GM19239 (cell line): ENCODE measurements at places on chromosomes 3 and 15.

DNA sequence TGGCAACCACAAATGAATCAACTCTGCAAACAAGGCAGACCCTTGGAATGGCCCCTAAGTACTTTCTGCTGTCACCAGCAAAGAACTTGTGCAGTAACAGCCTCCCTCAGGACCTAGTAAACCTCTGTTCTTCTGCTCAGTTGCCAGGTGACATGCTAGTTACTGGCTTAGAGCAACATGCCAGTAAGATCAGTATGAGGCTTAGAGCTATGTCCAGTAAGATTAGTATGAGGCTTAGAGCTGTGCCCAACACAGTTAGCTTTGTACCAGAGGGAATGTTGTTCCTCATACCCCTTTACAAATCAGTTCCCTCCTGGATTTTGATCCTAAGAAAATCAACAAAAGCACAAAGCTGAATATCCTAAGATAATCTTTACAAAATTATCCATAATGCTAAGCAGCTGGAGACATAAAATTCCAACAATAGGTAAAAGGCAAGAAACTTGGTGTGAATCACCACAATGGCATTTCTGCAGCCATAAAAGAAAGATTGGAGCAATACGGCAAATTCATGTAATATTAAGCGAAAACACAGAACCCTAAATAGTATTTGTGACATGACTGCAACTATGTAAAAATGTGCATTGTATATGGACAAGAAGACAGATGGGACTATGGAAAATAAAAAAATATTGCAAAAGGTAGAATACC is 107.3 kb upstream of the LPP start:
- no peak for DNase-seq

DNA sequence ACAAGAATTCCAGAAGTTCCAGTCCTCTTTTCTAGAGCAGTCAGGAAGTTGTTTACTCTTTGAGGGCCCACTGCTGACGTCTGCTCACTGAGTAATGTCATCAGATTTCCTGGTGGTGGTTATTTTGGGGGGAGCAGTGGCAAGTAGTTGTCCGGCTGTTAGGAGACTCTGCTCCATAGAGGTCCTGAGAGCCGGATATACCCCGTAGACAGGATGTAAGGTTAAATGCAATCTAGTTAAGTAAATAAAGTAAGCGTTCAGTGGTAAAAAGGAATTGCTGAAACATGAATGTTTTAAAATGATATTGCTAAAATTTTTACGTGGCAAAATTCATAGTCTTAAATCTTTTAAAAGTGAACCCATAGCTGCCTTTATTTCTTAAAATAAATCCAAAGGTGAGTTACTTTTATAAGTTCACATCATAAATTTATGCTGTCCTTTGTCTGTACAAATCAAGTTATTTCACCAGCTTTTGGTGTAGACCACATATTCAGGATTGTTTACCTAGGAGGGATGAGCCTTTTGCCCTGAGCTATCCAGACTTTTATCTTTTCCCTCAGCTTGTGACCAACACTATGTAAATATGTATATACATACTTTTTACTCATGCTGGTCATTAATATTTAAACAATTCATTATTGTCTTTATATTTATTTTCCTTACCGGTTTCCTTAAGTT is 65.8 kb downstream of the PDE8A start:
- no peak for DNase-seq

DNA sequence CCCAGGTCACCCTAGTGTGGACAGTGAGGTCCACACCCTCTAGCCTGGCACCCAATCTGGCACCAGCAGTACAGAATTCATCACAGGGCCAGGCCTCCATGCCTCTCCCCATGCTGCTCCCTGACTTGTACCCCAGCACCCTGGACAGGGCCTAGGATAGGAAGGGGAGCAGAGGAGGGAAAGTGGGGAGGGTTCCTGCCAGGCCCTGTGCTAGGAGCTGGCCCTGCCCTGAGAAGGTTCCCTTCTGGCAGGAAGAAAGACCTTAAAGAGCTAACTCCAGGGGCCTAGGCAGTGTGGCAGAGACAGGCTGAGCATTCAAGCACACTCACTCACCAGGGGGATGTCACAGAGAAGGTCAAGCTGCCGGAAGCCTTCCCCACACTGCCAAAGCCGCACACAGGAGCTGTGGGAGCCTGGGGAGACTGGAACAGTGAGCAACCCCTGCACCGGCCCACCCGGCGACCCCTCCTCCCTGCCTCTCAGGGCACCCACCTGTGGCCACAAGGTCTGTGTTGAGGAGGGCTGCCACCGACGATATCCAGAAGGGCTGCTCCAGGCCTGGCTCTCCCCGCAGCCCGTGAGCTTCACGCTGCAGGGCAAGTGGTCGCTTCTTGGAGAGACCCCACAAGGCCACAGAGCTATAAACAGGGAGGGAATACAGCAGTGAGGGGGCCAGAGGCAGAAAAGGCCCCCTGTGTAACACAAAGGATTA is 7.4 kb downstream of the RRP9 start:
- no peak for DNase-seq

DNA sequence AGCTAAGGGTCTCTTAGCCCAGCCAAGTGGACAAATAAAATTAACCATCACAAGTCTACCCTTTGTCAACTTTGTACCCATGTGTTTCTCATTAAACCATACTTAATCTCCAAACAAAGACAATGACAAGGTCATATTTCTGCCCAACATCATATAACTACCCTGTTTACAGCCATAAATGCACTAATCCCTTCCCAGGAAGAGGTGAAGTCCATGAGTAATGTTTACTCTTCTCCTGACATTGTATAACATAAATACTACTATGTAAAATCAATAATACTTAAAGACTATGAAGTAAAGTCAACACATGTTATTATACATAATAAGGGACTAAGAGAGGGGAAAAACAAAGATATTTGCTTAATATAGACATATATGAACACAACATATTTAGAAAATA is 38.5 kb upstream of the FAN1 start:
- no peak for DNase-seq

DNA sequence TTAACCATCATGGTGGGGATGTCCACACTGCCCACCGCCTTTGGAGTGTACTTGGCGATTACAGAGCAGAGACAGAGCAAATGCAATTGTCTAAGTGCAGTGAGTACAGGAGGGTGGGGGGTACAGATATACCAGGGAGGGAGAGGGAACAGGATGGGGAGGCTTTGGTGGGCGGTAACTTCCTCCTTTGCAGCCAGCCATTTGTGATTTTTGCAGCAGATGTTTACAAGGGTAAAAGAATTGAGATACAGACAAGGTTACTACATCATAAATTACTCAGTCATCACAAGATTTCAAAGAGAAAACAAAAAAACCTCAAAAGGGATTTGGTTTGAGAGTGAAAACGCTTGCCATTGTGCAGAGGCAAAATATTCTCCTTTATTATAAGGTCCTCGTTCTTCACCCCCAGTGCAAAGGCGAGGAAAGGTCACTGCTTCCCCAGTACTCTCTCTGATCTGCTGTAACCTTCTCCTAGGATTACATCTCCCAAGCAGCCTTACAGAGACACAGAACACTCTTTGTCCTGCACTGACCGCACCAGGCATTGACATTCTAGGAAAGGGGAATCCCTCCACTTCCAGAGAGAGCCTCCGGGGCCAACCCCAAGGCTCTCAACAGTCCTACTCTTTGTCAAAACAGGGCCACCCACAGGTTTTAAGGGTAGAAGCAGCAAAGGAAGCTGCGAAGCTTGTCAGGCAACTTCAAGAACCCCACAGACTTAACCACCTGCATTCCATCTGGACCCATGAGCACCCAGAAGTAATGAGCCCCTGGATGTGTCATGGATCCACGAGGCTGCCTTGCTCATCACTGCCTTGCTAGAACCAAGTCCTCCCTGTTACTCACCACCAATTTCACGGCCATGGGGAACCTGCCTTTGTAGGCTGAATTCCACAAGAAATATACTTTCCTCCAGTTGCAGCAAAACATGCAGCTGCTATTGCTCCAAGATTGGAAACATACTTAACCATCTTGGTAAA is 117.3 kb downstream of the ADAMTS17 start:
- DNase-seq: no peak

DNA sequence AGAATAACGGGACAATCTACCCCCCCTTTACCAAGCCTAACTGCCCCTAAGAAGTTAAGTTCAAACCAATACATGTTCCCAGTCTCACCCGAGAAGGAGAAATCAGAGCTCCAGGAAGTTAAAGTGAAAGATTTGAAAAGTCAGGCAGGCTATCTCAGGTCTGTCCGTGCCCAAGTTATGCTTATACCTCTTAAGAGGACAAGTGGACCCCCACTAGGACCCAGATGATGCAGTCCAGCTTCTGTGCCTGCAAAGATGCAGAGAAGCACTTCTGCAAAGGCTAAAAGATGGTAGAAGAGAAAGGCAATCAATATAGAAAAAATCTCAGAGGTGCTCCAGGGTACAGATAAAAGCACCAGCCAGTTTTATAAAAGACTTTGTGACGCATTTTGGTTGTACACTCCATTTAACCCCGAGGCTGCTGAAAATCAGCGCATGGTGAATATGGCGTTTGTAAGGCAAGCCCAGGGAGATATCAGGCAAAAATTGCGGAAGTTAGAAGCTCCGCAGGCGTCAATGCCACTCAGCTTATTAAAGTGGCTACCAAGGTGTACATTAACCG is 9.8 kb upstream of the SLC9C1 start:
- no peak for DNase-seq

DNA sequence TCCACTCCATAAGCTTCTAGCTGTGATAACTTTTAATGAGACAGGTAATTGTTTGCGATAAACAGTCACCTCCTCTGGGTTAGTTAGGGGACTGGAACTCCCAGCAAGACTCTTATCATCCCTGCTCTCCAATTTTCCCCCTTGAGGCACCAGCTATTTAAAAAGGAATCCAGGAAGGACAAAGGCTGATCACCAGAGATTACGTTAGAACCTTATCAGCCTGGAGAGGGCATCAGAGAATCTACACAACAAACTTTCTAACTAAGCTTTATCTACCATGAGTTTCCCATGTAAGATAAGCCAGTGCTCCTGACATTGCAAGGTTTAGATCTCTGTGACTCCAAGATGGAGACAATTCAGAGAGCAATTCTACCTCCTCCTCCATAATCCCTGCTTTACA is 31.3 kb downstream of the GPR176 start:
- no peak for DNase-seq

GRCh38 chr3:160950542-160950941 is 154.6 kb downstream of the B3GALNT1 start:
- DNase-seq: no peak

DNA sequence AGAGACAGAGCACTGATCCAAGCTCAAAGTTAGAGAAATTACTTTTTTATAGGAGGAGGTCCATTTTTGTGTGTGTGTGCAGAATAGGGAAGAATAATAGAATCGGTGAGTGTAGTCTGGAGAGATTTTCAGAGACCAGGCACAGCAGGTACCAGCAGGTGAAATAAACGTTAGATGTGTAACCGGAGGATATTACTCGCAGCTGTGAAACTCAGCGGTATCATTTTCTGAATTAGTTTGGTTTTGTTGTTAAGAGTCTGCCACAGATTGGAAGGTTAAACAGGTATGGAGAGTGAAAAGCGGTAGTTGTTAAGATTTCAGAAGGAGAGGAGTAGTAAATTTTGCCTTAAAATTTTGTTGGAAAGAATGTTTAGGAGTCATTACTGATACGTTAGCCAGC is 69.9 kb downstream of the RGMA start:
- no peak for DNase-seq

DNA sequence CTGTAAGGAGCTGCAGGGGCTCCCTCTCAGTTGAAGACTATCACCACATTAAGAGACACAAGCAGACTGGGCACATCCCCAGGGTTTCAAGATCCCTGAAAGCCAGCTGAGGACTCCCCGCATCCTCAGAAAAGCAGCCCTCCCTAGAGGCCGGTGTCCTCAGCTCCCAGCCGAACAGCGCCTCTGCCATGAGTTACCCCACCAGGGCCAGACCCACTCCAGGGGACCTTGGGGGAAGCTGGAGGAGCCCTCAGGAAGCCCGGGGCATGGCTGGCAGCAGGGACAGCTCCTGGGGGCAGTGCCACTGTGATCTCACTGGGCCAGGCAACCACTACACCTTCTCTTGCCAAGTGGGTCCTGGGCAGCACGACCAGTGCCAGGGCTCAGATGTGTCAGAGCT is 8.1 kb downstream of the KLF15 start:
- no peak for DNase-seq

- no peak for DNase-seq
Measured at GRCh38 chr15:82079736-82080135, 33.9 kb upstream of the MEX3B start.
